T-helper 1 cell (primary cell): ENCODE measurements at places on chromosomes 5 and 9.

- no peak for DNase-seq
Observed at GRCh38 chr5:35246411-35246810, 16.1 kb upstream of the PRLR start.

- DNase-seq, result no peak
Observed at GRCh38 chr5:133247151-133247709, 195.4 kb downstream of the HSPA4 start.

DNA sequence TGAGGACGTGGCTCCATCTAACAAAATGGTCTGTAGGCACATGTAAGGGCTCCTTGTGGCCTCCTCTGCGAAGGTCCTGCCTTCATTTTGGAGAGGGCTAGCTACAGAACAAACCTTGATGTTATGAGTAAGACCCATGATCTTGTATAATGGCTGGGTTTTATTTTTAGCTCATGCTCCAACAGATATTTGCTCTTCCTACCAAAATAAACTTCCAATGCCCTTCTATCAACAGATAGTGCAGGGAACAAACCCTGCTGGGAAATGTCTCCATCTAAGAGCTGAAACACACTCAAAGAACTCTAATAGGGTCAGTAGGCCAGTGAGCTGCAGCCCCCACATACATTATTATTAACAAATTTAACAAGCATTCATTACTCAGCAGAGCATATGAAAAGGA lies 189.5 kb downstream of the LURAP1L start:
- DNase-seq, result no peak

DNA sequence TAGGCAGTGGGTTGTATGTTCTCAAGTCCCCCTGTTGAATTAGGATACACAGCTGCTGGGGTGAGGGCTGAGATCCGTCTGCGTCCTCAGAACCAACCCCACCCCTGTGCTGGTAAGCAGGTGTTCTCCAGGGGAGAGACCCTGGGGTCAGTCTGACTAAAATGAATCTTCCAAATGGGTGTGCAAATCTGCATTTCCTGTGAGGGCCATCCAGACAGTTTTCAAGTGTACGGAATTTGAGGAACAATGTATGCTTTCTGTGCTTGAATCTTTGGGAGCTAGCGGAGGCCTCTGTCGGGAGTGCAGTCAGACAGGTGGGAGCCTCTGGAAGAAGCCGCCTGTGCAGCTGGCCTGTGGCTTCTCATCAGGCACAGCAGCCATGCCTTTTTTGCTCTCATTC lies 122.9 kb downstream of the MACROH2A1 start:
- DNase-seq, result no peak

DNA sequence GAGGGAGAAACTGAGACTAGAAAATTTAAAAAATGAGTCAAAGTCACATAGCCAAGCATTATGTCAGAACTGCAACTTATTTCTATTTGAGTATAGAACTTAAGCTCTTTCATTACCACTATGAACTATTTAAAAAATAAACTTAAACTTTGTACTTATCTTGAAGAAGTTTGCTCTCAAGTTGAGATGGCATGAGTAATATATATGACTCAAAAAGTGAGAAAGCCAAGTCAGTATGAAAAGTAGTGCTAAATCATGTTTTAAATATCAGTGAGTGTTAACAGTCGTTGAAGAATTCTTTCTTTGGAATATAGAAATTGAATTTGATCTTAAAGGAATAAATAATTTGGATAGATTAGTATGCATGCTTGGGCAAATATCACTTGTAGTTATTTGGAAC lies 36.3 kb upstream of the CDH10 start:
- DNase-seq, result no peak

GRCh38 chr5:54390539-54391031 lies 64.9 kb upstream of the HSPB3 start:
- no peak for DNase-seq

DNA sequence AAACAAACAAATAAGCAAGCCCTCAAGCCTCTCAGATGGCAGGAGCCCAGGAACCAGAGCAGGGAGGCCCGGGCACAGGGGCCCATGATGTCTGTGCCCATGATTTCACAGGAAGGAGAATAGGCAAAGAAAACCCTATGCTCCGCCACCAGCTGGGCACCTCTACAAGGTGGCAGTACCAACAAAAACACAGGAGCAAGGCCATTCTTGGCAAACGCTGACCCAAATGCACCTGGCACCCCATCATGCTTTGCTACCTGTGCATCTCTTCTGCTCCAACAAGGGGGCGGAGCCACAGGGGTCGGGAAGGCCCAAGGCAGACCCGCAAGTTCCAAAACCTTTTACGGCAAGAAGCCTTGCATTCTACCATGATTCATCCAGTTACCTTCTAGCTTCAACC lies 3.1 kb downstream of the BRD3 start:
- DNase-seq, result no peak

DNA sequence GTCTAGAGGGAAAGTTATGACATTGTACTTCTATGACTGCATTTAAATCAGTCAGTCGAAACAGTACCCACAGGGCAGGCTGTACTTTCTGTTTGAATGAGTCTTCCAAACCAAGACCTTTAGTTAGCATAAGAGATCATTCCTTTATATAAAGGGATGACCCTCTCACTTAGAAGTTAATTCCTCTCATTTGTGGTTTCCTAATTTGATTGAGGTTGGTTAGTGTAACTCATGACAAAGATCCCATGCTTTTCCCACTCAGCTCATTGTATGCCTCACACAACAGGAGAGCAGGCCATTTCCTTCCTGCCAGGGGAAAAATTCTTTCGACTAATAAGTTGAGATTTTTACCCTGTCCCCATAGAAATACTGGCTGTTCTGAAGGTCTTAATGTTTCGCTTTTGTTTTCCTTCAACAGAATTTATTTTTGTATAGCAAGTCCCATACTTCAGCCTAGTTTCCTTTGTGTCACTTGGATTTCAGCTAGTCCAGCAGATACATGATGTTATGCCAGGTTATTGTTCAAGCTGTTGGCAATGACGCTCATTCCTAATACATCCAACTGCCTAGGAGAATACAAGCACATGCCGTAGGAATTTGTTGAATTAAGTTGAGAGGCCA lies 500.7 kb downstream of the SPATA31D1 start:
- no peak for DNase-seq

DNA sequence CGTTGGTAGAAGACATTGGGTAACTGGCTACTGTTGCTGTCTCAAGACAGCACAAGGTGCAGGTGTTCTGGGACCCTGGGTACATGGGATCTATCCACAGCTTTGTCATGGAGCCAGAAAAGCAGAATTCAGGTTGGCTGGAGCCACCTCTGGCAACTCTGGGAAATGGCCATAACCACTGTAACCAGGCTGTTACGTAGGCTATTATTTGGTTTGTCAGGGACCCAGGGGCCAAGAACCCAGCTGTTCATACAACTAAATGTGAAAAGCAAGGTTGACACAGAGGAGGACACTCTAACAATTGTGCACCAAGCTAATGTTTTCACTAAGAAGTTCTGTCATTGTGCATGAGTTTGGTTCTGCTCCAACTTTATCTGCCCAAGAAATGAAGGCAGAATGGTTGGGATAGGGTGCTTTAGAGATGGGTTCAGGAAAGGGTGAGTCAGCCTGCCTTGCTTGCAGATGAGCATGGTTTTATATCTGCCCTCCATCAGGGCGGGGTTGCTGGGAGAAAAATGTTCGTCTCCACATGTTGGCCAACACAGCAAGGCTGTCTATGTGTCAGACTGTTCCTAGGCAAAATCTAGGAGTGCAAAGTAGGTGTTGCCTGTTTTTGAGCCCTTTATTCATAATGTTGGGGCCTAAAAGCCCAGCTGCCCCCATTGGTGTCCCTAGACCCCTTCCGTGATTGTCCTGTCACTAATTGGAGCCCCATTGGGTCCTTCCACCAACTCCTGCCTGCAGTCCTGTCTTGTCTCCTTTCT lies 131.3 kb upstream of the DAP start:
- DNase-seq, result no peak

DNA sequence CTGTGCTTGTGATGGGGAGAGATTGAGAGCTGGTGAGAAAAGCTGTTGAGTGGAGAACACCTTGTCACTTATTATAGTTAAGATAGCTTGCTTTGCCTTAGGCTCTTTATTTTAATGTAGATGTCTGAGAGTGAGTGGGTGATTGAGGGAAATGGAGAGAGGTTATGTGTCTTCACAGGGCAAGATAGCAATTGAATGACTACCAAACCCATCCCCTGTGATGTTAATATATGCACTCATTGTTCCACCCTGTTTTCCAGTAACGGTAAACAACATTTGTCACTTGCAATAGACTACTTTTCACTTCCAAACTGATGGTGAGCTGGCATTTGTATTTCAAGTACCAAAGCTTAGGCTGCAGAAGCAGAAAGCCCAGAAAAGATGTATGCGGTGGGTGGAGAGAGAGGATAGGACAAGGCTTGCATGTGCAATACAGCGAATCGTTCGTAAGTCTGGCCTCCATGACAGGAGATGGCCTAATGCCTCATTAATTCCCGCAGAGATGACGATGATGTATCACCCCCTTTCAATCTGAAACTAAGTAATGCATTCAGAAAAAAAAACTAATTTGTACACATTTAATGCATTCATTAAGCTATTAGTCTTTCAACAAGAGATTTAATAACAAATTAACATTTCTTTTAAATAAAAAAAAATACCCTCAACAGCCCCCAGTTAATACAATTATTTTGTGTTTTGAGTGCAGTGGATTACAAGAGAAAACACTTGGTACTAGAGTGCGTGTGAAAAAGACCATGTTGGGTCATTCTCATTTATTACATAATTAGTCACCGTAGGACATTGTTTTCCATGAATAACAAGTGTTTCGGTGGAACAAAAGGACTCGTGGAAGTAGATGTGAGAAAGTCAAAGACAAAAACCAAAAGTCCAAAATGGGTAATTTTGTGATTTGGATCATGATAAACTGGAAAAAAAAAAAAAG lies 699.0 kb downstream of the BRINP1 start:
- no peak for DNase-seq

GRCh38 chr9:86072394-86072877 lies 26.9 kb downstream of the GOLM1 start:
- DNase-seq, result no peak

DNA sequence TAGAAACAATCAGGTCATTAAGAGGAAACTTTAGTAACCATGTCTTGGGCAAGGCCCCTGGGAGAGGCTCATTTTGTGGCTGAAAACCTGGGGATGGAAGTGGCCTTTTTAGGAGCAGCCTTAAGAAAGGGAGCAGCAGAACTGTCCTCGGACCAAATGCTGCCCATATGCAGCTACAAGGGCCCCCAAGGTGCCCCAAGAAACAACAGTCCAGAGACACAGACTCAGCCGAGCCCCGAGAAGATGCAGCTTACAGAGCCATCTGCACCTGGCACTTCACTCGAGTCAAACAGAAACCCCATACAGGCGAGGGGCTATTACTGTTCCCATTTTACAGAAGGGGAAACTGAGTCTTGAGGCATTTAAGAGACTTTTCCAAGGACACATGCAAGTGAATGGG lies 58.0 kb downstream of the COL23A1 start:
- DNase-seq, result no peak

DNA sequence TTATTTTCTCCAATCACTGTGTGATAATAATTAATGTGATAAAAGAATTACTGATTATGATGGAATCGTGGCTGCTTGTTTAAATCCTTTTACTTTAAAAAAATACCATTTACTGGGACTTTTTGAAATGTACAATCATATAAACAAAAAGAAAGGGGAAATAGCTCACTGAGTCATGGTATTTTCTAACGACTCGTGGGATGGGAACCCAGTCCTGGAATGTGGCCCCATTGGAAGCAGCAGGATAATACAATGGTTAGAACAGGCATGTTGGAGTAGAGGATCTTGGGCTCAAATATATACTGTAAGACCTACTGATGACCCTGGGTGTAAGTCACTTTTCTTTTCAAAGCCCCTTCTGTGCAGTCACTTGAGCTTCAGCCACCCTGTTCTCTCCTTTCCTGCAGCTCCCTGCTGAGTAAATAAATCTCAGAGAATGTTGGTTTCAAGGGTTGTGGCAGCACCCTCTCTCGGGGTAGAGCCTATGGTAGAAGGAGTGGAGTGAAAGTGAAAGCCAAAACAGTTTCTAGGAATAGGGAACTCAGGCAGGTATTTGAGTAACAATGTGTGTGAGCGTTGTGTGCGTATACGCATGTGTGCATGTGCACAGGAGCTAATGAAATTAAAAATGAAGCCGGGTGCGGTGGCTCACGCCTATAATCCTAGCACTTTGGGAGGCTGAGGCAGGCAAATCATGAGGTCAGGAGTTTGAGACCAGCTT lies 40.8 kb upstream of the LARP1 start:
- peak; percentile 29 for DNase-seq

DNA sequence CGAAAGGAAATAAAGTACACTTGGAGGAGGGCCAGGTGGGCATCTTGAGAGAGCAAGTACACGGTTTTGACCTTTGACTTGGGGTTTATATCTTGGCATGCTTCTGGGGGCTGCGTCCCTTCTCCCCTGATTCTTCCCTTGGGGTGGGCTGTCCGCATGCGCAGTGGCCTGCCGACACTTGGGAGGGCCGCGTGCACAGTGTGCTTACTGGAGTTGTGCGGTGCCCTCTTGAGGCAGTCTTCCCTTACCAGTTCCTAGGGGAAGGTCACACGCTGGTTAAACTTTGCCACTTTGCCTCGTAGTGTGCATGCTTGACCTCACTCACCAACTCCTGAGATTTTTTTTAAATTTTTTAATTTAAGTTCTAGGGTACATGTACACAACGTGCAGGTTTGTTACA lies 4.3 kb upstream of the CLPTM1L start:
- DNase-seq, result no peak

- no peak for DNase-seq
Observed at GRCh38 chr9:86942281-86943200, 4.8 kb downstream of the GAS1 start.

- DNase-seq, result no peak
Observed at GRCh38 chr9:90033028-90033650, 428.3 kb downstream of the GADD45G start.

- no peak for DNase-seq
Observed at GRCh38 chr9:14347406-14348122, 33.6 kb upstream of the NFIB start.

DNA sequence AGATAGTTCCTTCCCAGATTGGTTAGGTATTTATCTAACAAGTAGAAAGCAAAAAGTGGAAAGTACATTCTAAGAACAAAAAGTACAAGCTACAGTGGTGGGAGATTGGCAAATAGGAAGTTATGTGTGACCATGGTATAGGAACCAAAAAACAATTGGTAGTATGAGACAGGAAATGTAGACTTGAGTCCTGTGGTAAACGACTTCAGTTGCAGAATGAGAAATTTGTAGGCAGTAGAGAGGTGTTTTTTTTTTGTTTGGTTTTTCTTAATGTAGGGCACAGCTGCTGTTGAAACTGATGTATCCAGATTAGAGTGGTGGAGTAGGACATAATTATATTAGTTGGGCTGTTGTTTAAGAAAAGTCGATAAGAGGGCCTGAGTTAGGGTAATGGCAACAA lies 72.0 kb downstream of the CCNH start:
- no peak for DNase-seq

GRCh38 chr5:120007598-120007997 lies 378.2 kb downstream of the FAM170A start:
- no peak for DNase-seq

- DNase-seq, result no peak
Observed at GRCh38 chr5:93929131-93929530, 187.7 kb upstream of the POU5F2 start.

DNA sequence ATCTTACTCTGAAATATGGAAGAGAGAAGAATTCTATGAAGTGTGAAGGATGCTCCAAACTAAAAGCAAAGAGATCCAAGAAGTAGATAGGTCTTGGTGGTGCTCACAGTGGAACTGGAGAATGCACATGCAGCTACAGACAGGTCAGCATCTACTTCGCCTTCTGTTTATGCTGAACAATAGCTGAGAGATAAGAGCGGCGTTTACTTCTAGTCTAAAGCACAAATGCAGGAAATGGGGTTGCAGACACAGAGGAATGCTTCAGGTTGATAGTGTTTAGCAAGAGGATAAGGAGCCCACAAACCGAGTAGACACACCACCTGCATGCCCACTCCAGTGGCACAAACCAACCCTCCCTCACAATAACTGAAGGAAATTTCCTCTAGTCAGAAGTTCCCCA lies 180.0 kb upstream of the RGMB start:
- DNase-seq, result no peak
